HuH-7 (cell line): ENCODE measurements at places on chromosomes 4 and X.

GRCh38 chrX:774536-774935 lies 143.9 kb downstream of the SHOX start:
- no peak for DNase-seq

- DNase-seq = no peak
Measured at GRCh38 chr4:113209153-113209552, 159.7 kb downstream of the ANK2 start.

DNA sequence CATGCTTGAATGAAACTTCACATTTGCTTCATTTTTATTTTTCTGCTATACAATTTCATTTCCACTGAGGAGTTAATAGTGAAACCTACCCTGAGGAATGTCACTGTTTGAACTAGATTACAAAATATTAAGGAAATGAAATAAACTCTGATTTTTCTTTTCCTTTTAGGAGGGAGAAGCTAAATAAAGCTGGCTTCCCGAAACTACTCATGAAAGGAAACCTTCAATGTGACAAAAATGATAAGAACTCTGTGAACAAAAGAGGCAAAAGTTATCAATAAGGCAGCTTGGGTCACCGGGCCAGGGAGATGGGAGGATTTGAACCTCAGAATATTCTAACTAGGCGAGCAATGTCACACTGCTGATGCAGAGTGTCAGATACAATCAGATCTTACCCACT lies 185.2 kb downstream of the APBB2 start:
- no peak for DNase-seq

DNA sequence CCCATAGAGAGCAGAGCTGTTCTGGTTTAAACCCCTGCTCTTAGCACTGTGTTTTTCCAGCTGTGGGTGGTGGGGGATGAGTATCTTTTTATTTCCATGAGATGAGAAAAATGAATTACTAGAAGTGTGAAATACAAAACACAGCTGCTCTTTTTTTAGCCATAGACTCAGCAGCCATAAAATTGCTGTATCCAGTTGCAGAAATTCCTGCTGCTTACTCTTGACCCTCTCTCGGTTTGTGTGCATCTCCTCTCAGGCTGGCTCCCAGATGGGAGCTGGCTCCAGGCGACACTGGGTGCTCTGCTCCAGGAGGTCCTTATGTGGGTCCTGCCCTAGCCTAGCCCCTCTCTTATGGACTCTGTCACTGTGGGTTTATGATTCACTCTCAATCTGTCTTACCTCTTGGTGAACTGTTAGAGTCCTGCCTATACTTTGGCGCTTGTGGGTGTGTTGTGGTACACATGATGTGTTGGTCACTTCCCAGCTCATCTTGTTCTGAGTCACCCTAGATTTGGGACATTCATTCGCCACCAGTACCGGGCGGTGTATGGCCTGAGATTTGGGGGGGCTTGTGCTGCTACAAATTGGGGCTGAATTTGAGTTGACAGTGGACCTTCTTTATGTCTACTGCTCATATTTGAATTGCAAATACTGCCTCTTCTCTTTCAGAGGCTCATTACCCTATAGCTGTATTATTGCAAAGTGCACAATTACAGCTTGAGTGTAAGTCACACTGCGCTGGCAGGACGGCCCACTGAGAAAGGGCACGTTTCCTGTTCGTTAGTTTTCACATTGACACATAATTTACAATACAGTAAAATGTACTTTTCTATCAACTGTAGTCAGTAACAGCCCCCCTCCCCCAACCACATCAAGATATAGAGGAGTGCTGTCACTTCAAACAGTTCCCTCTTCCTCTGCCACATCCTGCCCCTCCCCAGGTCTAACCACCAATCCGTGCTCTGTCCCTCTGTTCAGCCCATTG lies 46.9 kb upstream of the MSANTD1 start:
- DNase-seq = no peak

- no peak for DNase-seq
Measured at GRCh38 chr4:144531841-144532240, 114.1 kb upstream of the HHIP start.

GRCh38 chr4:129641179-129641578 lies 545.2 kb downstream of the C4orf33 start:
- DNase-seq = no peak

GRCh38 chr4:156374069-156374468 lies 420.4 kb upstream of the CTSO start:
- DNase-seq = no peak

DNA sequence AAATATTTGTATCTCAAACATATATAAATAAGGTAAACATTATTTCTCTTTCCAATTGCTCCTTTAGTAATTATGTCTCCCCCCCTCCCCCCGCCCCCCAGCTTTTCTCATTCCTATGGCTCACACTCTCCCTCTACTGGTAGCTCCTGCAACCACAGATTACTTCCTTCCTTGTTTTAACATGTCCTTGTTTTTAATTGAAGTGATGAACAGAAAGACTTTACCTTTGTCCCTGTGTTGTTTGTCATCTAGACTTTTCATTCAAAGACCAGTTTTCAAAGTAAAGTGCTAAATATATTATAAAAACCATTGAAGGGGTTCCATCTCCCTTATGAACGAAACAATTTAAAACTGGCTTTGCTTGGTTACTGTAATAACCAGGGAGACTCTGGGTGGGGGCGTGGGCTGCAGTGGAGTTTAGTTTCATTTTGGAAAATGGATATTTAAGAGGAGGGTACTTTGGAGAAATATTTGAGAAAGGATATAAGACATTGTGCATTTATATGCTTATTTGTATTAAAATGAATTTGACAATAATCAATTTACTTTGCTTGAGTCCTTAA lies 352.9 kb downstream of the RAPGEF2 start:
- DNase-seq = peak; percentile 45

GRCh38 chr4:3122081-3122563 lies 47.6 kb downstream of the HTT start:
- no peak for DNase-seq

DNA sequence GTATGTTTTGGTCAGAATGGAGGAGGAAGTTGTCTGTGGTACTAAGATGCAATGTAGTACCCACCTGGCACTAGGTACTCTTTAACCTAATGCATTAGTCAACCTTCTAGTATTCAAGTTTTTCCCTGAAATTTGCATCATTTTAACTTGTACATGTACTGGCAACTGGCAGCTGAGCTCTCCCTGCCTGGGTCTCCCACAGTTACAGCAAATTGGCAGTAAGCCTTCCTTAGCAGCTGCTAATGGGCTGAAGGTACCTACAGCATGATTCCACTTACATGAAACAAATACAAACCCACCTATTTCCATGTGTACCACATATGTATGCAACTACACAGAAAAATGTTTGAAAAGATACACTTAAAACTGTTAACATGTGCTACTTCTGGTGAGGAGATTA lies 8.1 kb upstream of the KLHL2 start:
- DNase-seq = no peak

DNA sequence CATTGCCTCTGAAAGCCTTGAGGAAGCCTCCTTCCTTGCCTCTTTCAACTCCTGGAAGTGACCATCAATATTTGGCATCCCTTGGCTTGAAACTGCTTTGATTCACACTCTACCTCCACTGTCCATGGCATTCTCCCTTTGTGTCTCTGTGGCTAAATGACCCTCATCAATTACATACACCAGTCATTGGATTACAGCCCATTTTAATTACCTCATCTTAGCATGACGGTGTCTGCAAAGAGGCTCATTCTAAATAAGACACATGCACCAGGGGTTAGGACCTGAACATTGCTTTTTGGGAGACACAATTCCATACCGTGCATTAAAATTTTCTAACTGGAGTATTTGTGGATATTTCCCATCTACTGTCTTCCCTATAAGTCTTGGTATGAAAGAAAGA lies 60.7 kb upstream of the FAM9A start:
- no peak for DNase-seq

DNA sequence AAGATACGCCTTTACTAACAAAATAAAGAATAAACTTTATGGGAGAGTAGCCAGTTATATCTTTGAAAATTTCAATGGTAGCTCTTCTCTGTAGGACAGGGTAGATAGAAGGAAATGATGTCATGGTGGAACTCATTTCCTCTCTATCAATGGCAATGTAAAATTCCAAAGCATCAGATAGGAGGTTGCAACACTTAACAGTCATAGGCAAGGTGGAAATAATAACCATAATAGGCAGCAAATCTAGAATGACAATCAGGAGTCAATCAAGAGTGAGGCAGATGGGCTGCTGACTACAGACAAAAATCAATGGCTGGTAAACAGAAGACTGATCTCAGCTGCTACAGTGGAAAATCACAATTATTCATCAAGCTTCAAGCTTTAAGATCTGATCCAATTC lies 53.9 kb upstream of the TET2 start:
- DNase-seq = no peak

DNA sequence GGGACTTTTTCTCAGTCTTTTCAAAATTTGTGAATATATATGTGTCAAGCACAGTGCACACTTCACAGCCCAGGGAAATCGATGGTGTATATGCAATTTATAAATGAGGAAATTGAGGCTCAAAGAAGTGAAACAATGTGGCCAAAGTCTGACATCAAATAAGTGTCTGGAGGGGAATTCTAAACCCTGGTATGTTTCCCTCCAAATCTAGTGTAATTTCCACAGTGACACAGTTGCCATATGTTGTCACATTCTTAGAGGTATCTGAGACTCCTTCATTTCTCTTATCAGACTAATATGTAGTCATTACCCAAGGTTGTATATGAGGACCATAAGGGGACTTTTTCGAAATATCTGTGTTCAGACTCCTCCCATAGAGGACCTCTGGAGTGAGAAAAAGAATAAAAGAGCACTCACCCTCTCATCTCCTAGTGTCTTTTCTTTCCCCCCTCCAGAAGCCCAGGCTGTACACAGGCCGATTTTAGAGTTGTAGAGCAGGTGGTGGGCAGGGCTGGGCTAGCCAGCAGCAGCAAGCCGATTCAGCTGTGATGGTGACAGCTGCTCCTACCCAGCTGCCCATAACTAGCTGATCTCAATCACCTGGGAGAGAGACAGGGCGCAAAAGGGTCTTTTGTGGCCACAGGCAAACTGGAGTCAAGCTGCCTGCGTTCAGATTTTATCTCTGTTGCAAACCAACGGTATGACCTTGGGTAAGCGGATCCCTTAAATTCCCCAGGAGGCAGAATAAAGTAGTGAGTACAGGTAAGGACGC lies 55.1 kb downstream of the CLCN5 start:
- no peak for DNase-seq

DNA sequence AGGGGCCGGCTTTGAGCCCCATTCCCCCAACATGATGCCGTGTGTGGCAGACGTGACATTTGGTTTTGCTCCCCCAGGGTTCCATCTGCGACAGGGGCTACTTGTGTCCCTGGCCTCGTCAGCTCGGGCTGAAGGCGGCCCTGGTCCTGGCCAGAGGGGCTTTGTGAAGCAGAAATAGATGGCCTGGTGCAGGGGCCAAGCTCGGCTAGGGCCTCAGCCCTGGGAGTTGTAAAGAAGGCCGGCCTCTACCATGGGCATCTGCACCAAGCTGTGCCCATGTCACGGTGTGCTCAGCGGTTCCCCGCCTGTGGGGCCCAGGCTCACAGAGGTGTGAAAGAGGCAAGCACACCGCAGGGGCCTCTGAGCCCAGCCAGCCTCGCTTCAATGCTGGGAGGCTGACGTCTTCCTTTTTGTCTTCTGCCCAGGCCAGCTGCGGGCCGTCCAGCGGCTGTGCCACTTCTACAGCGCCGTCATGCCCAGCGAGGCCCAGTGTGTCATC lies 32.5 kb downstream of the SH3TC1 start:
- no peak for DNase-seq

DNA sequence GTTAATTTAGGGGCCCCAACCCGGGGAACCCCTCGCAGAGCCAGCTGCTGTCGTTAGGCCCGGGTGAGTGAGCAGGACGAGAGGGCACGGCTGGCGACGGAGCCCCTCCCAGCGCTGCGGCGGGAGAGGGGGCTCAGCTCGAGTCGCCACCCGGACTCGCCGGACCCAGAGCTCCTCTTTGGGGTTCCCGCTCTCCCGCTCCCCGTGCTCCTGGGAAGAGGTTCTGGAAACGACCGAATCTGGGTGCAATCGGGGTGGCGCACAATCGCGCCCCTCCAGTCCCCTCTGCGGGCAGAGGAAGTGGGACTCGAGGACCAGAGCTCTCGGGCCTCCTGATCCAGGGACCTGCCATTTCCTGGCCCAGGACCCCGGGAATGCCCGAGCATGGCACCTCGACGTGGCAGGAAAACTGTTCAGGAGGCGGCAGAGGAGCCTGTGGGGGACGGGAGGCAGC lies 37.3 kb upstream of the ARAF start:
- DNase-seq = no peak

DNA sequence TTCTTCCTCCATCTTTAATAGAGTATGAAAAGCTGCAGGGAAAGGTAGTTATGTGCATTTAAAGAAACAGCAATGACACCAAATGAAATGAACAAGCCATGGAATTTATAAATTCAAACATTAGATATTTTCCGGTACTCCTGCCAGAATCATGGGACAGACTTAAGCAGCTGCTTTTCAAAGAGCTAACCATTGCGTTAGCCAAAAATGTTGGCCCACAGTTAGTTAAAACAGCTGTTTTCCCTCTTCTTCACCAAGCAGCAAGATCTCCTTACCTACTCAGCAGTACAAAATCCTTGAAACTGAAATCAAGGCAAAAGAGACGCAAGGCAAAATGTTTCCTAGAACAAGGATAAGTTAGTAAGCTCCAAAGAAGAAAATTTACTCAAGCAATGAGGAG lies 64.0 kb downstream of the MANBA start:
- no peak for DNase-seq

GRCh38 chrX:78066110-78066509 lies 37.9 kb upstream of the PGK1 start:
- no peak for DNase-seq

DNA sequence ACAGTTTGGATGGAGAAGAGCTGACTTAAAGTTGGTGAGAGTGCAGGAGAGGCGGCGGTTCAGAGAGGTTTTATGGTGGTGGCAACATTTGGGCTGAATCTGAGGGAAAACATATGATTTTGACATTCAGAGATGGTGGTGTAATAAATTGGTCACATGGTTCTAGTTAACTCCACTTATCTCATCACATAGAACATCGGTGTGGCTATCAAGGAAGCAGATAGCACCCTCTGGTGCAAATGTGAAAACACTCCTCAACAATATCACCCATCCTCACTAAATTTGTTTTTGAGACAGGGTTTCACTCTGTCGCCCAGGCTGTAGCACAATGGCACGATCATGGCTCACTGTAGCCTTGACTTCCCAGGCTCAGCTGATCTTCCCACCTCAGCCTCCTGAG lies 28.8 kb downstream of the SUPT20HL2 start:
- no peak for DNase-seq

DNA sequence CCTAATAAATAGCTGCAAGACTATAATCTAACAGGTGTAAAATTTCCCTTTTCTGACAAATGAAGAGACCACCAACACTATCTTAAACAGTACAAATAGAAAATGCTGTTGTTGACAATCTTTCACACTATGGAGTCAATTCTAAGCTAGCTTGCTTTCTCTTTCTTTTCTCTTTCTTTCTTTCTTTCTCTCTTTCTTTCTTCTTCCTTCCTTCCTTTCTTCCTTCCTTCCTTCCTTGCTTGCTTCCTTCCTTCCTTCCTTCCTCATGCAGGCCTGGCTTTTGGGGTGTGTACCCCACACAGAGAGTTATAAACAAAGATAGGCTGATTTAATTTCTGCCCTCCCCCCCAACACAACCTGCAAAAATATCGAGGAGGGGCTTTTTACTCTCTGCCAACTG lies 8.1 kb upstream of the ARX start:
- DNase-seq = no peak

GRCh38 chr4:150302553-150302952 lies 224.3 kb downstream of the DCLK2 start:
- peak; percentile 6 for DNase-seq
